ENCODE measurements at places on chromosomes 12 and 14.

DNA sequence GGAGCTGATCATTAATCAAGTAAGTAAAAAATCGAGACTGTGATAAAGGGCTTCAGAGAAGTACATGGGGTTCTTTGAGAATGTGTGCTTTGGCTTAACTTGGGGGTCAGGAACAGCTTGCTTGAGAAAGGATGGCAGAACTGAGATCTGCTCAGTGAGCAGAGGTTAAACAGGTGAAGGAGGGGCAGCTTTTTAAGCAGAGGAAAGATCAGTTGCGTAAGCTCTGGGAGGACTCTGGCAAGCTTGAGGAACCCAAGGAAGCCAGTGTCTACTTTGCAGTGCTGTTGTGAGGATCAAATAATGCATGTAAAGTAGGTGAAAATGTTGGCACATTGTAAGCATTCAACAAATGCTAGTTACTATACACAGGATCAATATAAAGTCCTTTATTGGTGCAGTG is 30.6 kb downstream of the WIF1 start:
- no peak for DNase-seq

DNA sequence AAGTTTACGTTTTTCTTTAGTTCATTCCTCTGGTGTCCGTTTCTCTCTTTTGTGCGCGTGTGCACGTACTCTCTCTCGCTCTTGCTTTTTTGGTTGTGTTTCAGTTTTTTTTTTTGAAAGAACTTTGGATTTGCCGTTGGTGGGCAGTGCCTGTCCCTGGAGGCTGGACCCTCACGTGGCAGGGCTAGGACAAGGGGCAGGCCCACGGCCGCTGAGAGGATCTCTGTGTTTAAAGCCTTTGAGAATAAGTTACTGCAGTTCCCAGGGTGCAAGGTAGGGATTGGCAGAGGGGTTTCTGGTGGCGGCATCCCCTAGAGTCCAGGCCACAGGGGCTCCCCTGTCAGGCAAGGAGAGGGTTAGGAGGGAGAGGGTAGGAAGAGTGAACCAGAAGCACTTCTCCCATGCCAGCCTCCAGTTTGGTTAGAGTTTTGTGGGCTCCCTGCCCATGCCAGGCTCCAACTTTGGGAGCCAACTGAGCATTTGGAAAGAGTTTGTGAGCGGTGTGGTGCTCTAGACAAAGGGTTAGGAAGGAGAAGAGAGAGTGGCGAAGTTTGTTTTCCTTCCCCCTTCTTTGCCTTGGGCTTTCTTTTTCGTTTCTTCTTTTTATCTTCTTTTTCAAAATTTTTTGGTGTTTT is 30.5 kb downstream of the ZFHX2 start:
- DNase-seq = no peak

- peak; percentile 67 for DNase-seq
These were observed 1.5 kb downstream of the CRIP1 start for GRCh38 chr14:105487986-105488777.

DNA sequence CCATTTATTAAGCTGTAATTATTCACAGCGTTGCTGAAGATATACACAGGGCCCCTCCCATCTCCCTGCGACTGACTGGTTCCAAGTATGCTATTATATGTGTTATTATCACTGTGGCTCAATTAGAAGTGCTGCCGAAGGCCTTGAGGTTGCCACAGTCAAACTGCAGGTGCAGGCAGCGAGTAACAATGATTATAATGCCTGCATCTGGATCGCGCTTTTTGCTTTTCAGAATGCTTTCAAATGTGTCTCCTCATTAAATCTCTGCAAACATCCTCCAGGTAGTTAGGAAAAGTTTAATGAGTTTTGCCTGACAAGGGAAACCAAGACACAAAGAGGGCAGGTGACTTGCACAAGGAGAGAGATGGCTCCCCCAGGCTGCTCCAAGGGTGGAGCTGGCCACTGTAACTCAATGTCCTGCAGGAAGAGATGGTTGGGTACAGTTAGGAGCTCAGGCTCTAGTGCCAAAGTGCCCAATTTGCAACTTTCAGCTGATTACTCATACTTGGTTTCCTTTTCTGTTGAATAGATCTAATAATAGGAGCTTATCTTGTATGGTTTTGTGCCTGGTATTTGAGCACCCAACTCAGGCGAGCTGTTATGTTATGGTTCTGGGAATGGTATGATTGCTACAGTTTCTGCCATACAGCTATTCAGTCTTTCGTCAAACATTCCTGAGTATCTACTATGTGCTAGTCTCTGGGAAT is 1.7 kb upstream of the SYNE3 start:
- no peak for DNase-seq
